ENCODE measurements at places on chromosomes 1 and 21.
A peak's percentile ranks its signal among the peaks of the same experiment; 100 is the strongest.

GRCh38 chr21:40043423-40043822 lies 176.2 kb downstream of the PCP4 start:
- no peak for DNase-seq

- DNase-seq: no peak
Measured at GRCh38 chr21:44065428-44065827, 41.8 kb upstream of the PWP2 start.

DNA sequence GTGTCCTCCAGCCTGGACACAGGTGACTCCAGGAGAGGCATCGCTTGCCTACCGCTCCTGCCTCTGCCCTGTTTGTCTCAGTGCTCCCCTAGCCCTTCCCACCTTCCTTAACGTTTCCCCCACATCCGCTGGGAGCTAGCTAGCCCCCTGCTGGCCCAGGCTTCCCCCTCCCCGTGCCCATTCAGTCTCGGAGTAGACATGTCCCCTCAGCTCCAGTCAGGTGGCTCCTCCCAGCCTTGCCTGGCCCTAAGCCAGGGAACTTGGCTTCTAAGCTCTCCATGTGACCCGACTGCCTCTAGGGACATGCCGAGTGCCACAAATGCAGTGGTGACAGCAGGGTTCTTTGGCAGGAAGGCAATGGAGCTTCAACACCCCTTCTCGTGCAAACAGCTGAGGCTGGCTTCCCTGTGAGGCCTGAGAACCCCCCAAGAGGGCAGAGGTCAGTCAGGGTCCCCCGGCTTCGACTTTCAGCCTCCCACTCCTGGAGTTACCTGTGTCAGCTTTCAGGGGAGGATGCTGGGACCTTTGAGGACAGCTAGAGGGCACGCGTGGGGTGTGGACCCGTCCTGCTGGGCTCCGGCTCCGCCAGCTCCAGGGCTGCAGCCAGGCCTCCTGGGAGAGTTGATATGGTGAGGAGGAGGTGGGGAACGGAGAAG lies 16.2 kb downstream of the DRAXIN start:
- DNase-seq: no peak

DNA sequence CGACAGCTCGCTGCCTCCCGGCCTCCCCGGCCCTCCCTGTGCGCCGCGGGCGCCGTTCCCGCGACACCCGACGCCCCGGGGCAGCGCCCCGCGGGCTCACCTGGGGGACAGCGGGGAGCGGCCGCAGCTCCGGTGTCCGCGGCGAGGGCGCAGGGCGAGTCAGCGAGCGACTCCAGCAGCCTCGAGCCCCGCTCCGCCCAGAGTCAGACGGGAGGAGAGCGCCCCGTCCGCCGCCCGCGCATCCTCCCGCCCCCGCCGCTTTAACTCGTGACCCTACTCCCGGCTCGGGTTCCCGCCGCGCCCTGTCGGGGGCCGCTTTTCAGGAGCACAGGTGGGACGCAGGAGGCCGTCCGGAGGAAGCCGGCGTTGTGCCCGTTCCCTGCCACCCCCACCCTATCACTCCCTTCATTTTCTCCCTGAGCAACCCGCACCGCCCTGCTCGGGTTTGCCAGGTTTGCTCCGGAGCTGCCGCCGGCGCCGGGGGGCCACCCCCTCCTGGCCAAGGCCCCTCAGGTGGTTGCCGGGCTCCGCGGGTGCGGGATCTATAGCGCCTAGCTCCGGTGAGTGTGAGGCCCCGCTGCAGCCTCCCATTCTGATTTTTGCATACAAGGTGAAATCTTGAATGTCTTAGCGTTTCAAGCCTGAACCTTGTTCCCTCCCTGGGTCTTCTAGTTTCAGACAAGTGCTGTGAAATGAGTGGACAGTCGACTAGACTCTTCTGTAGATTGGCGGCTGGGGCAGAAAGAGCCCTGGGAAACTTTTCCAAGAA lies at the start of gene MCOLN3:
Gene MCOLN3 (minus strand): TSS at position 205 of the 769 bp plus-strand sequence. CDS start 3,140 bp downstream, outside the sequence.
- peak; percentile 38 for DNase-seq

GRCh38 chr1:184910005-184910404 lies 64.3 kb downstream of the NIBAN1 start:
- DNase-seq: no peak

DNA sequence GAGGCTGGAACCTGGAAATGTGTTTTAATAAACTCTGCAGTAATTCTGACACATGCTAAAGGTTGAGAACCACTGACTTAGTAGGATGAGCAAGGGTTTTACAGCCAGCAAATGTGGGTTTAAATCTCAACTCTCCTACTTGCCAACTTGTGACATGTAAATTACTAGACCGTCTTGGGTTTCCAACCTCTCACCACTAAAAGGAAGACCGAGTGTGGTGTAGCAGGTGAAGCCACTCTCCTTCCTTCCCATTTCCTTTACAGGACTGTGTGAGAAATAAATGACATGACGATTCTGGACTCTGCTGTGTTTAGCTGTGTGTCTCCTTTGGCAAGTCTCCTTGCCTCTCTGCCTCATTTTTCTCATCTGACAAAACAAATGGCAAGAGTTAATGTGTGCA lies 49.5 kb upstream of the DNAJC6 start:
- DNase-seq: no peak

DNA sequence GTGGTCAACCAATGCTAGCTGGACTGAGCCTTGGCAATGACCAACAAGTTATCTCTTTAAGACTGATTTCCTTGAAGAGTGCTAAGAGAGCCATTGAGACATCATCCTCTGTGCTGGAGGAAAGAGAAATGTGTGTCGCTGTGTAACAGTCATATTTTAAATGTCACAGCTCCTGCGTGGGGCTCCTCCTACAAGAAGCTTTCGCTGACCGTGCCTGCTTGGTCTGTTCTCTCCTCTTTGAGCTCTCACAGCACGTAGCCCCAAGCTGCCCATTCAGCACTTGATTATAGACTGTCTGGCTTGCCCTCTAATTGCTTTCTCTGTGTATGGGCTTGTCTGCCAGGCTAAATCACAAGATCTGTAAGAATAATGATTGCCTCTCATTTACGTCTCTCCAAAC lies 221.3 kb downstream of the FOXD2 start:
- no peak for DNase-seq

DNA sequence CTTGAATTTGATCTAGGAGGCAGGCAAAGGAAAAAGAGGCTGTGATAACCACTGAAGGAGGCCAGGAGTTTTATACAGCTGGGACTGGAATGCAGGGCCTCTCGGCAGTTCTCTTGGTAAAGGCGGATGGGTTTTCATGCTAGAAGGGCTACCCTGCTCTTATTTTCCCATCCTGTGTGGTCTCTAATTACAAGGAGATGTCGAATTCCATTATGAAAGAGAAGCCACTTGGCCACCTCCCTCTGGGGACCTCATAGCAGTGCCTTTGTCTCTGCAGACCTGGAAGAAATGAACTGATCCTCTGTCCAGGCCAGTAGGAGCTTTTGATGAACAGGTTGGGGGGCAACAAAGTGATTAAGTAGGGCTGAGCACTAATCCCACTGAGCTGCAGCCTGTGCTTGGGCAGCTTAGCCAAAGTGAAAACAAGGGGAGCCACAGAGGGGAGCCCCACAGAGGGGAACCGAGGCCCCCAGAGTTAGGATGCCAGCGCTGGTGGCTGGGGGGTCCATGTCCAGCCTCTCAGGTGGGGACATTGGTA lies 42.2 kb upstream of the BCAR3 start:
- no peak for DNase-seq

DNA sequence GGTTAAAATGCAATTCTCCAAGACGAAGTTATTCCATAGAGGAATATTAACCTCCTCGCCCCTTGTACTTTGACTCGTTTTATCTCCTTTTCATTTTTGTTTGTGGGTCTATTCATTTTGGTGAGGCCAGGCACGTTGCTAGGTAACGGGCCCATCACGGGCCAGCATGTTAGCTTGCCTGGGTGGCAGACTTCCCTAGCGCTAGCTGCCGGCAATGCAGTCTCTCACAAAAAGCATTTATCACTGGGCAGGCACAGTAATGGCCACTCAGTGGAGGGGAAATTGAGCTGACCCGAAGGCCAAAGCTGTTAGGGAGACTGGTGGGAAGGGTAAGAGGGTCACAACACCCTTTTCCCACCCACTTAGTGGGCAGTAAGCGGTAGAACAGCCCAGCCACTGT lies 234.4 kb upstream of the FOXD3 start:
- peak; percentile 80 for DNase-seq

- no peak for DNase-seq
Measured at GRCh38 chr1:162682013-162682419, 49.8 kb downstream of the DDR2 start.

- no peak for DNase-seq
Measured at GRCh38 chr1:85957760-85958159, 198.8 kb downstream of the COL24A1 start.

DNA sequence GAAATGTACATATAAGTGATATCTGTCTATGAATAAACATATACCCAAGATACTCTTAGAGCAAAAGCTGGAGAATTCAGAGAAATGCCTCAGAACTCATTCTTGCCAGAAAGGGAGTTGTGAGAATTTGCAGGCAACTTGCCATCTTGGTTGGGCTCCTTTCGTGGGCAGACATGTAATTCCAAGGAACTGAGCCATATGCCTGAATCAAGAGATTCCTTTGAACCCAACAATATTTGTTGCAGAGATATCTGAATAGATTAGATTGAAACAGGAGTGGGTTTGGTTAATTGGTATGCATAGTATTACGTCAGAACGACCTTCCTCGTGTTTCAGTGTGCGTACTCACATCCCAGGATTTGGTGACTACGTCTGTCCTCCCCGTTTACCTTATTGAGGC lies 67.0 kb downstream of the TGFB2 start:
- DNase-seq: peak; percentile 95

DNA sequence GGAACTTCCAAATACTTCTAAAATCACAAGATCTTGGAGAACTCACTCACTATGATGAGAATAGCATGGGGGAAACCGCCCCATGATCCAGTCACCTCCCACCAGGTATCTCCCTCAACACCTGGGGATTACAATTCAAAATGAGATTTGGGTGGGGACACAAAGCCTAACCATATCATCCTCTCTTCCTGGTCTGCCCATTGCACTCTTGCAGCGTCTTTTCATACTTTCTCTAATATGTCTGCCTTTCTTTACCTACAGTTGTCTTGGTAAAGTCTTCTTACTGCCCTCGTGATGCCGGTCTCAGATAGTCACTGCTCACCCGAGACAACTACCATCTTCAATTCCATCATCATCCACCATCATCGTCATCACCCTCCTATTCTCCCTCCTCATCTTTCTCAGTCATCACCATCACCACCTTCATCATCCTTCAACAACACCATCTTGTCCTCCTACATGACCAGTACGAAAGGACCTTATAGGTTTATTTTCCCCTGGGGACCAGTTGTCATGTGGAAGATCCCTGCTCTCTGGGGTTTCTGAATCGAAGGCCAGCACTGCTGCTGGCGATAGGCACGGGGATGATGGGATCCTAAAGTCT lies 58.5 kb upstream of the CASZ1 start:
- no peak for DNase-seq

GRCh38 chr1:201024625-201024998 lies 1.1 kb upstream of the KIF21B start:
- DNase-seq: no peak

DNA sequence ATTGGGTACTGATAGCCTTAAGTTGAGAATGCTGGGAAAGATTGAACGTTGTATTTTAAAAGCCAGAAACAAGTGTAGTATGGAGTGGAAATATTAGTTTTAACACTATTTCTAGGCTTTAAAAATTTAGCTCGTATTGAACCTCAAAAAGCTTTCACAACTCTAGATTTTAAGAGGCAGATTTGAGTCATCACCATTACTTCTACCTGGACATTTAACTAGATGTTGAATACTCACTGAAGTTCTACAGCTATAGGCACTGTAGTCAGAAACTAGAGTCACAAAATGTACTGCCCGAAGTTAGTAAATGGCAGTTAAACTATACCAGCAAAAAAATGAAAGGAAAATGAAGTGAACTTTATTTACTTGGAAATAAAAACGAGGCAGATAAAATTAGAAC lies 96.5 kb downstream of the NEK7 start:
- no peak for DNase-seq

- peak; percentile 23 for DNase-seq
Measured at GRCh38 chr1:170510163-170510562, 21.8 kb upstream of the GORAB start.

DNA sequence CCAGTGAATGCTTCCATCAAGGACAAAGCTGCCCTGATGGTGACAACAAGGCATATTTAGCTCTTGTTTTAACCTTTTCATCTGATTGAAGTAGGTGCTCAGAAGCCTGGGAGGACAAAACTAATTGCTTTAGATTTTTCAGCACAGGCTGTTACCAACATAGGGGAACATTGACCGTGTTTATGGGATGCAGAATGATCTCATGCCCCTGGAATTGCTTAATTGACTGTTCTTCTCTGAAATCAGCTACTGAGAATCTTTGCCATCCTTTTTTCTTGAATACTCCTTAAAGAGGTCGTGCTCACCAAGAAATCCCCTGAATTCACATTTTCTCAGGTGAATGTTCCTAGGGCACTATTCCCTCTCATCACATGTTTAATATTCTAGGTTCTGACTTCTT lies 95.9 kb upstream of the CCDC190 start:
- DNase-seq: peak; percentile 78

GRCh38 chr1:15262003-15262377 lies 15.0 kb downstream of the FHAD1 start:
- DNase-seq: no peak

- DNase-seq: peak; percentile 67
Measured at GRCh38 chr1:201361652-201362504, 15.6 kb downstream of the TNNT2 start.

- peak; percentile 49 for DNase-seq
Measured at GRCh38 chr1:94855307-94855700, 35.1 kb downstream of the SLC44A3 start.

GRCh38 chr1:89758156-89758555 lies 62.7 kb upstream of the LRRC8D start:
- DNase-seq: no peak

DNA sequence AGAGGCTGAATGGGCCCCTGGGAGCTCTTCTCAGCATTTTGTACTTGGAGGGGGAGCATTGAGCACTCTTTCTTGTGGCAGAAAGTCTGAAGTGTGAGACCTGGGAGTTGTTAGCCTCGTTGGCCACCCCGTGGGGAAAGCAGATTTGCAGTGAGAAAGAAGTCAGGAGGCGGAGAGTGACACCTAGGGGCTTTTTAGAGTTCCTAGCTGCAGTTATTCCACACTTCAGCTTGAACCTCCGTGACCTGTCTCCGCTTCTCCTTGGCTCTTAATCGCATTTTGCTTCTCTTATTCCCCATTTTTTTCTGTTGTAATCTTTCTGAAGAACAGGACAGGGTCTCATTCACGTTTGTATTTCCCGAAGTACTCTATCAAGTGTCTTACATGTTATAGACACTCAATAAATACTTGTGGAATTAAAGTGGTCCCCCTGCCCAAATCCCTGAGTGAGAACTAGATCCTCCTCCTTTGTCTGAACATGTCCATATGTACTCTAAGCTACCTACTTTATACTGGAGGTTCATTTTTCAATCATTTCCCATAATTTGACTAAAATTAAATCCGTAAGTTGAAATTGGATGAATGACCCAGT lies 14.5 kb upstream of the C1orf141 start:
- peak; percentile 92 for DNase-seq

- DNase-seq: no peak
Measured at GRCh38 chr1:59266927-59267293, 30.0 kb upstream of the FGGY start.
